ENCODE measurements at places on chromosomes 4 and X.

DNA sequence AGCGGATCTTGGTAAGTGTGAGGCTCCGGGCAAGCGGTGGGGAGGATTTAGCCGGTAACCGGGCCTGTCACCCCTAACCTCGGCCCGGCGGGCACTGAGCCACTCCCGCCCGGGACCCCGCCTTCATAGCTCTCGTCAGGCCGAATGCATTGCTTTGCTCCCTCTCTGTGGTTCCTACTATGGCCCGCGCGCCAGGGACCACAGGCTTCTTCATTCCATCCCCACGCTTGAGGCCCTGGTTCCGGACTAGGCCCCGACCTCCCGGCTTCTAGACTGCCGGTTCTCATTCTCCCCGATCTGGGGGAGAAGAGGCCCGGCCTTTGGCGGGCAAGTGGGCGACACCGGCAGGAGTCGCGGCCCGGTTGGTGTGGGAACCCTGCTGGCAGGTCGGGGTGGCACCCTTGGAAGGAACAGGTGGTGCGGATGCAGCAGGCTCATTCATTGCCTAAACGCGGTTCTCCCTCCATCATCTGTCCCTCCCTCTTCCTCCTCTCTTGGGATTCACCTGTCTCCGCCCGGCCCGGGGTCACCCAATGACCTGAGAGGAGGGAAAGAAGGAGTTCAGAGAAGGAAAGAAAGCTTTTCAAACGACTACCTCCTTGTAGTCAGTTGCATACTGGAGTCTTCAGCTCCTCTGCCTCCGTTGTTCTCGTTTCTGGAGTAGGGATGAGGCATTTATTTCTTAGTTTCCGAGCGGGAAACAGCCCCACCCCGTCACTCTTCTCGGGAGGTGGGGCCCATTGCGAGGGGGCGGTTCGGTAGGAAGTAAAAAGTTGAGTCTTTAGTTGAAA is at the start of gene NDUFC1:
Gene NDUFC1, minus strand, starts transcription at position 657 of the 791 bp plus-strand sequence. CDS start 6,679 bp downstream, outside the sequence.
- peak; percentile 37 for DNase-seq

DNA sequence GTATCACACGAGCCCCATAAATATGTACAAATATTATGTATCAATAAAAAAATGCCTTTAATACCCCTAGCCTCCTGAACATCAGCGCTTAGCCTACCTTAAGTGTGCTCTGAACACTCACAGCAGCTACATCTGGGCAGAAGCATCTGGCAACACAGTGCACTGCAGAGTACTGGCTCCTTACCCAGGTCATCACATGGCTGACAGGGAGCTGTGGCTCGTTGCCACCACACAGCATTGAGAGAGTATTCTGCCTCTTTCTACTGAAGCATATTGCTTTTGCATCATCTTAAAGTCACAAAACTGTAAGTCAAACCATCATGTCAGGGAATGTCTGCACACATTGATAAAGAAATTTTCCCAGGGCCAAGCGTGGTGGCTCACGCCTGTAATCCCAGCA is 55.2 kb downstream of the TRIML1 start:
- DNase-seq: no peak

- no peak for DNase-seq
These were observed 311.9 kb upstream of the RASGEF1B start for GRCh38 chr4:81783558-81783957.

- DNase-seq: no peak
These were observed 1.1 kb upstream of the CD99 start for GRCh38 chrX:2689773-2690666.

DNA sequence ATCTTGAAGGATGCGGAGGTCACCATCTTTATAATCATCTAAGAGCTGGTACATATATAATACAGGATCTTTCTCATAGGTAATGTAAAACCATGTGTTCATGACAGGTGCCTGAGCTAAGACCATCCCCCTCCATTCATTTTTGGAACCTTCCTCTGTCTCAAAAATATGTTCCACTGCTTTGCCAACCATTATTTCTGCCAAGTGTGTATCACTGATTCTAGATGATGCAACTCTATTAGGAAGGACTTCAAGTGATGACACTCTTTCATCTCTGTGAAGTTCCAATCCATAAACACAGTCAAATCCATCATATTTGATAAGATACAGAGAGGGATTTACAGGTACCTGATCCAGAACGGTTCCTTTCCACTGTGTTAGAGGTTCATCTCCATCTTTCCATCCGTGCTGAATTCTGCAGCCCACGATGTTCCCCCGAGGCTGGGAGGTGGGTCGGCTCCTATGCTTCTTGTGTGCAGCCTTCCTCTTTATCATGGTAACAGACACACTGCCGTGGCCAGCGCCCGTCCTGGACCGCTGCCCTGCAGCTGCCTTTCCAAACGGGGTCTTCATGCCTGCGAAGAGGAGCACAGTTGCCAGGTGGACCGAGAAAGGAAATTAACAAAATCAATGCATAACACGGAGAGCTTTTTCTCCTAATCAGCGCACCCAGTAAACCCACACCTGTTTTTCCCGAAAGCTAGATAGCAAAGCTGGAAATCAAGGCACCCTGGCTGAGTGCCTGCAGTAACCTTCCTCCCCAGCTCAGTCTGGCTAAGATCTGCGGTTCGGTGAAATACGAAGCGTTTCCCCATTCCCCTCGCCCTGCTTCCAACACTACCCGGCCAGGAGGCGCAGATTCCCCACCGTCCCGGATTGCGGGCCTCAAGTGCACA is 718 bp downstream of the SPIN3 start:
- DNase-seq: no peak

- DNase-seq: no peak
These were observed 135.0 kb upstream of the IL15 start for GRCh38 chr4:141501395-141501794.

DNA sequence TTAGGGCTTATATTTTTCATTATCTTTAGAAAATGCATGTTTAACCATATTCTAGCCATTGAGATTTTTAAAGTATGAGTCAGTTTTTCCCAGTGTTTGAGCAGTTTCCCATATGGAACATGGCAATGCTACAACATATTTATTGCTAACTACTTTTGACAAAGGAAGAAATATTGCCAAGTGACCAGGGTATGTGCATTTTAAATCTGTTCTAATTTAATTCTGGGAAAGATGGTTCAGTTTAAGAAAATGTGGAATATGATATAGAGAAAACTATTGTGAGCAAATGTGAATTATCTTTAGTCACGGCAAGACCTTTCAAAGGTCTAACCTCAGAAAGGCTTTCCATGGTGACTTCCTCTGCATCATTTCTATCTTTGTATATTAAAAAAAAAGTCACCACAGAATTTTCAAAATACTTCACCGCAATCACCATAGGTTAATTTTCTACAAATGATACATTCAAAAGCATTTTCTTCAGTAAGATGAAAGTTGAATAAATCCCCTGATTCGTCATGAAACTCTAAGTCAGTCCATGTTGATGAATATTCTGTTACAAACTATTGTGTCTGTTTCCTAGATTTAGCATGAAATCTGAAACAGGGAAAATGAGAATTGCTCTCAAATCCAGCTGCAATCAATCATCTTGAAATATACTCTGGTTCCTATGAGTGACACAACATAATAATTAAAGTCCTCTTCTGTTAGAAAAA is 2349.0 kb upstream of the TENM3 start:
- DNase-seq: no peak

- no peak for DNase-seq
These were observed 21.9 kb downstream of the CXXC4 start for GRCh38 chr4:104472766-104473165.

- DNase-seq: no peak
These were observed 154.2 kb downstream of the NHS start for GRCh38 chrX:17529151-17529745.

- DNase-seq: no peak
These were observed 188.3 kb upstream of the RPS6KA3 start for GRCh38 chrX:20455001-20455400.

DNA sequence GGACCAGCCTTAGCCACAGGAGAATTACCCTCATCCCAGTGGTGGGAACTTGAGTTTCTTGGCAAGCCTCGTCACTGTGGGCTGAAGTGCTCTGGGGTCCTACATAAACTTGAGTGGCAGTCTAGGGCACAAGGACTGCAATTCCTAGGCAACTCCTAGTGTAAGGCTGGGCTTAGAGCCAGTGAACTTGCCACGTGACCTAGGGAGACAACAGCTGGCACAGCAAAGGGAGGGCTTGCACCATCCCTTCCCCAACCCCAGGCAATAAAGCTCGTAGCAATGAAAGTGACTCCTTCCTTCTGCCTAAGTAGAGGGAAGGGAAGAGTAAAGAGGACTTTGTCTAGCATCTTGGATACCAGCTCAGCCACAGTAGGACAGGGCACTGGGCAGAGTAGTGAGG is 81.8 kb downstream of the TEX11 start:
- DNase-seq: no peak

DNA sequence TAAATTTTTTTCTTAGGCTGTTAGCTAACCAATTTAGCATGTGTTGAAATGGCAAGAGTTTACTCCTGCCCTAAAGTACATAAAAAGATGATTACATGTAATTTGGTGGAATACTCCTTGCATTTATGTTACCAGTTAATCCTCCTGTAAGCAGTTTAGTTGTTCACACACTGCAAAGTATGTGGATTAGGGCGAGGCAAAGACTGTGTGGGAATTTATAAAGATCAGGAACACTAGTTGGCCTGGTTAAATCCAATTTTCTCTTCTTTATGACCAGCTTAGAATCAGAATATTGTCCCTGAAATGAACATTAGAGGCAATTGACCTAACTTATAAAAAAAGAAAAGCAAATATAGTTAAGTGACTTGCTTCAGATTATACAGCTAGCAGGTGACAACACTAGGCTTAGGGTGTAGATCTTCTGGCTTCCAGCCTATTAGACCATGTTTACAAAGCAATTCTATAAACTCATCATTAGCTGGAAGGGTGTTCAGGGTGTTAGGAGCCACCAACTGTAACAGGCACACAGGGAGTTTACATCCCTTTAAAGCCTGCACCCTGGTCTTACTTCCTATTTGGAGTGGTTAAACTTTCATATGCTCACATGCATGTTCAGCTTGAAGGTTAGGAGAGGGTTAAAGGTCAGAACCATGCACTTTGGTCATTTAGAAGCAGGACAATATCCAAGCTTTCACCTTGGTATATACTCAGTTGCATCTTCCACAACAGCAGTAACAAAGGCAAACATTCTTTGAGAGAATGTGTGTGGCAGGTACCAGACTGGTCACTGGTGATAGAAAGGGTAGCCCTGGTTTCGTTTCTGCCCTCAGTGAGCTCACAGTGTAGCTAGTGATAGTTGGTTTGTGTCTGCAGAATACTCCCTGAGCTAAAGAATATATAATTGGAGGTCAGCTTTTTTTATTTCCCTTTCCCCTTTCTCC is 72.6 kb downstream of the GC start:
- no peak for DNase-seq

DNA sequence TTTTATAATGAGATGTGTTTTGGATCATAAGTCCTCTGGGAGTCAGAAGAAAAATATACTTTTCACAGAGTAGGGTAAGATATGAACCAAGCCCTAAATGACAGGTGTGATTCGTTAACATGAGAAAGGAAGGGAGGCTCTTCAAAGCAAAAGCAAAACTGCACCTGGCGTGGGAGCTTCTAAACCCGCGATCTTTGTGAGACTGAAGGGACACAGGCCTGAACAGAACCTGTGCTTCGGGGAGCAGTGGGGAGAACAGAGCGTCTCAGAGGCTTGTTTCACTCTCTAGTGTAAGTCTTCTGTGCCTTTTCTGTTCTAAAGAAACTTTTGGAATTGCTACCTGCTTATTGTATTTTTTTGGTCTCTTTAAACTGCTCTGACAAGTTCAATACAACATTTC is 30.2 kb upstream of the CYP4V2 start:
- no peak for DNase-seq

All from stimulated activated CD8-positive, alpha-beta memory T cell treated with anti-CD3 and anti-CD28 coated beads, Interleukin-4, amount 100 ng/mL, for 1 hour (primary cell).